ENCODE measurements at places on chromosomes 6 and 20.
A peak's percentile ranks its signal among the peaks of the same experiment; 100 is the strongest.

DNA sequence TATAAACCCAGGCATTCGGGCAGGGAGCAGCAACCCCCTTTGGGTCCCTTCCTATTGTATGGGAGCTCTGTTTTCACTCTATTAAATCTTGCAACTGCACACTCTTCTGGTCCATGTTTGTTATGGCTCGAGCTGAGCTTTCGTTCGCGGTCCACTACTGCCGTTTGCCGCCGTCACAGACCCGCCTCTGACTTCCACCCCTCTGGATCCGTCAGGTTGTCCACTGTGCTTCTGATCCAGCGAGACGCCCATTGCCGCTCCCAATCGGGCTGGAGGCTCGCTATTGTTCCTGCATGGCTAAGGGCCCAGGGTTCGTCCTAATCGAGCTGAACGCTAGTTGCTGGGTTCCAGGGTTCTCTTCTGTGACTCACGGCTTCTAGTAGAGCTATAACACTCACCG lies 111.3 kb downstream of the TMEM170B start:
- no peak for DNase-seq

GRCh38 chr6:145151624-145152023 lies 583.7 kb downstream of the EPM2A start:
- DNase-seq, result no peak

DNA sequence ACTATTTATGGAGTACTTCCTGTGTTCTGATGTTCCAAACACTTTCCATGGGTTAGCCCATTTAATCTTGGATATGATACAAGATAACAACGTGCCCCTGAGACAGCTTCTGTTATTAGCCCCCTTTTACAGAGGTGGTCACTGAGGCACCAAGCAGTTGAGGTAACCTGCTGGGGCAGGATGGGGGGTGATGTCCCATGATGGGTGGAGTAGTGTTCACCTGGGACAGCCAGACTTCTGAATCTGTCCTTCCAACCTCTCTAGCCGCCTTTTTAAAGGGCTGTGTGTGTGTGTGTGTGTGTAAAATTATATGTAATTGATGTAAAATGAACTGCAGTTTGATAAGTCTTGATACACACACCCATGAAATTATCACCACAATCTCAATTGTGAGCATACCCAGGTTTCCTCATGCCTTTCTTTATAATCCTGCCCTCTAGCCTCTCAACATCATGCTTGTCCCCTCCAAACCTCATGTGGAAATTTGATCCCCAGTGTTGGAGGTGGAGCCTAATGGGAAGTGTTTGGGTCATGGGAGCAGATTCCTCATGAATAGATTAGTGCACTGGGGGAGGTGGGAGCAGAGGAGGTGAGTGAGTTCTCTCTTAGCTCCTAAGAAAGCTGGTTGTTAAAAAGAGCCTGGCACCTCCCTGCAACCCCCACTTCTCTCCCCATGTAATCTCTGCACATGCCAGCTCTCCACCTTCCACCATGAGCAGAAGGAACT lies 39.2 kb downstream of the PLAGL2 start:
- no peak for DNase-seq

DNA sequence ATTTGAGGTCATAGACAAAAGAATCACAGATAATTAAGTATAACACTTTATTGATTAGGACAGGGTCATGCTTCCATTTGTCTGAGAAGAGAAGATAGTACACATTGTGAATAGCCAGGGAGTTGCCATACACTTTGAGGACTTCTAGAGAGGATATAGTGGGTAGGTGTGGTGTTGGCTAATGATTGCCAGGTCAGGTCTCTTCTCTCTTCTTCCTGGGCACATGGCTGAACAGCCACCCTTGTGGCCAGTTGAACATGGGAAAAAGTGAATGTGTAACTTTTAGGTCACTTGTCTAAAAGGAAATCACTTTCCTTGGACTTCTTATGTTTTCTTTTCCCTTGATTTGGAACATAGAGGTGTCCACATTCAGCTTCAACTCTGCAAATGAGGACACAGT lies 772.1 kb upstream of the MAP3K7 start:
- no peak for DNase-seq

GRCh38 chr6:87075168-87075567 lies 19.7 kb downstream of the CGA start:
- no peak for DNase-seq

DNA sequence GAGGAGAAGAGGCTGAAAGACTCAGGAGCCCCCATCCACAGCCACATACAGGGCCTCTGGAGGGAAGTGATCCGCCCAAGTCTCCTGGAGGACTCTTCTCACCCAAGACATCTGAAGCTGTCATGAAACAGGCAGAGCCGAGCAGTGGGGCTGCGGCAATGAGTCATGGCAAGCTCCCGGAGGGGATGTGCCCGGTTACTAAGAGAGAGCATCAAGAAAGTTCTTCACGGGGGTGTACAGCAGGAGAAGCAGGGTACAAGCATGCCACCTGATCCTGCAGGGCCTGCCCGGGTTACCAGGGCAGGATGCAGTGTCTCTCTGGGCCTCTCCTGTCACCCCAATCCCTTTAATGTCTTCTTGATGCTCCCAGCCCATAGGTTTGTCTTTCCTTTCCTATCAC lies 21.1 kb downstream of the TRIM26 start:
- no peak for DNase-seq

DNA sequence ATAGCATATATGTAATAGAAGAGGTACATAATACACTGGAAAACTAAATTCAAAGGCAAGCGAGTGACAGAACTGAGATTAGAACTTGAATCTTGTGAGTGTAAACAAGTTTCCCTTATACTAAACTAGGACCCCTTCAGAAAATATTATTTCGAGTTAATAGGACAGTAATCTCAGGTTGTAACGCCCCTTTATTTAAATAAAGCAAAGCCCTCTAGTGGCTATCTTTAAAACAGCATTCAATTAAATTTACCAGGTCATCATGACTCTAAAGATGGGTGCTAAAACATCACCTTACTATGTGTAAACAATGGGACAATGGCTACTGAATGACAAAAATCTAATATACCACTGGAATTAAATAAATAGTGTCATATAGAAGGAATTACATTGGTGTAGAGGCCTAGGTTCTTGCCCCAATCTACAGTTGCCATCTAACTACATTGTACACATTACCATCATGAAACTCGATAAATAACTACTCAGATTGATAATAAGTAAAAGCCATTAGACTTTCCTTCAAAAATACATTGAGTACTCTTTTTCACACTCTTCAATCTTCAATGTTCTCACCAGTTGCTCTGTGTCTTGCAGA lies 255.4 kb upstream of the IRAK1BP1 start:
- DNase-seq, result no peak

DNA sequence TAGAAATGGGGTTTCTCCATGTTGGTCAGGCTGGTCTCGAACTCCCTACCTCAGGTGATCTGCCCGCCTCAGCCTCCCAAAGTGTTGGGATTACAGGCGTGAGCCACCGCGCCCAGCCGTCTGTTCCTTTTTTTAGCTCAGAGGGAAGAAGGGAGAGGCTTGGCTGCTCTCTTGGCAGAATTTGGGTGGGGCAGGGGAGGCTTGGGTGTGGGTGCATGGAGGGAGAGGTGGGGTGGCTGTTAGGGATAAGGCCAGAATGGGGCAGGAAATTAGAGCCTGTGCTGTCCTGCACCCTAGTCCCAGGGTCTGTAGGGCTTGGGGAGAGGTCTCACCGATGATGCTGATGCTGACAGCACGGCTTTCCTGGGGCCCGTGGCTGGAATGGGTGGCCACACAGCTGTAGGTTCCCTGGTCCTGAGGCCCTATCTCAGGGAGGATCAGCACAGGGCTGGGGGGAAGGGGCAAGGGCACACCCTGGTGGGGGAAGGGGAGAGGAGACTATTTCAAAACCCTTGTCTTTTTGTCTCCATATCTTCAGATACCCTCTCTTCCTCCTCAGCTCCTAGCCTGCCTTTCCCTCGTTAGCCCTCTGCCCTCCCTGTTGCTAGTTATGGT lies 2.0 kb downstream of the AGER start:
- DNase-seq, result no peak

GRCh38 chr6:147216915-147217314 lies 12.7 kb downstream of the STXBP5 start:
- DNase-seq, result no peak

DNA sequence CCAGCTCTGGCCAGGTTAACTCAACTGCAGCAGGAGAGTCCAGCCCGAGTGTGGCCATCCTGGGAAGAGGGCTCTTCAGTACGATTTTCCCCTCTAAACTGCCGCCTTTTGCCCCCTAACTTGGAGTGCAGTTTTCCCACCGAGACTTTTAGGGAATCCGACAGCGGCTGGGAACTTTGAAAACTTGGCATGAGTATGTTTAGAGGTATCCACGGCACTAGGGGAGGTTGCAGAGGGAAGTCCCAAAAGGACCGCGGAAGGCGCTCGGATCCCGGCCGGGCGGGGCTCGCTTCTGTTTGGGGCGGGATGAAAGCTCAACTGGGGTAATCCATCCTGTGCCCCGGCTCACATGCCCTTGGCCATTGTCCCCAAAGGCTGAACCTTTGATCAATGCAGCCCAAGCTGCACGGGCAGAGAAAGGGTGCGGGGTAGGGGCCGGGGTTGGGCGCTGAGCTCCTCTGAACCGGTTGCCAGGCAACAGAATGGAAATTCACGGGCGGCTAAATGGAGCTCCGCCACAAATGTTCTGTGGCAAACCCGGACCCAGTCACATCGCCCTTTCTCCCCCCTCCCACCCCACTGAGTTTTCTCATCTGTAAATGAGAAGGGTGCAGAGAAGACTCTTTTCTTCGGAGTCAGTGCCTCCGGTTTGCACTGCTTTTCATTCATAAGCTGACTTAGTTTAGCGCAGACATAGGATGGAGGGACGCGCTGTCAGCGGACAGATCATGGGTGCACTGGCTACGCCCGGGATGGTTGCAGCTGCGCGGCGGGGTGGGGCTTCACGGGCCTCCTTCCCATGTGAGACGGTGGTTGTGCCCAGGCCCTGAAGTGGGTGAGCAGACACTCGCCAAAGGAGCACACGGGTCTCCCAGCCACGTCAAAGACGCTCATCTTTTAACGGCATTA lies 2.3 kb downstream of the BMP6 start:
- DNase-seq, result peak; percentile 28

- no peak for DNase-seq
These were observed 25.2 kb downstream of the MAP7 start for GRCh38 chr6:136524936-136525413.

DNA sequence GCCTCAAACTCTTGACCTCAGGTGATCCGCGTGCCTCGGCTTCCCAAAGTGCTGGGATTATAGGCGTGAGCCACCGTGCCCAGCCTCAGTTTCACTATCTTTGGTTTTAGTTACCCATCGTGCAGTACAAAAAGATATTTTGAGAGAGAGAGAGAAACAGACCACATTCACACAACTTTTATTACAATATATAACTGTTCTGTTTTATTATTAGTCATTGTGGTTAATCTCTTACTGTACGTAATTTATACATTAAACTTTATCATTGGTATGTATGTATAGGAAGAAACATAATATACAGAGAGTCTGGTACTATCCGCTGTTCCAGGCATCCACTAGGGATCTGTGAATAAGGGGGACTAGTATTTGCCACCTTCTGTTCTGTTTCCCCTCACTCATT lies 29.4 kb upstream of the TAF8 start:
- no peak for DNase-seq

DNA sequence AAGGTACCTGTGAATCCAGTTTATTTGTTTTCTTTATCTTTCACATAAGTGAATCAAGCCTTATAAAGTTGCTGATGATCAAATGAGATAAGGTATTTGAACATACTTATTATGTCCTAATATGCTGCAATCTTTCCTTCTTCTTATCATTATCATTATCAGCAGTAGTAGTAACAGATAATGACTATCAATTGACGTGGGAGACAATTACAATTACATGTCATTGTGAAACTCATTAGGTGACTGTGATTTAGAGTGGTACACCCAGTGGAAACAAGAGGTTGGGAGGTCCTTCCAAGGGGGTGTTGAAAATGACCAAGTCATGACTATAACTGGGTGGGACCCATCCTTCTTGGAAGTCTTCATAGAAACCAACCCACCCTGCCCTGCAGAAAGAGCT lies 2.8 kb downstream of the CLIC5 start:
- DNase-seq, result no peak

DNA sequence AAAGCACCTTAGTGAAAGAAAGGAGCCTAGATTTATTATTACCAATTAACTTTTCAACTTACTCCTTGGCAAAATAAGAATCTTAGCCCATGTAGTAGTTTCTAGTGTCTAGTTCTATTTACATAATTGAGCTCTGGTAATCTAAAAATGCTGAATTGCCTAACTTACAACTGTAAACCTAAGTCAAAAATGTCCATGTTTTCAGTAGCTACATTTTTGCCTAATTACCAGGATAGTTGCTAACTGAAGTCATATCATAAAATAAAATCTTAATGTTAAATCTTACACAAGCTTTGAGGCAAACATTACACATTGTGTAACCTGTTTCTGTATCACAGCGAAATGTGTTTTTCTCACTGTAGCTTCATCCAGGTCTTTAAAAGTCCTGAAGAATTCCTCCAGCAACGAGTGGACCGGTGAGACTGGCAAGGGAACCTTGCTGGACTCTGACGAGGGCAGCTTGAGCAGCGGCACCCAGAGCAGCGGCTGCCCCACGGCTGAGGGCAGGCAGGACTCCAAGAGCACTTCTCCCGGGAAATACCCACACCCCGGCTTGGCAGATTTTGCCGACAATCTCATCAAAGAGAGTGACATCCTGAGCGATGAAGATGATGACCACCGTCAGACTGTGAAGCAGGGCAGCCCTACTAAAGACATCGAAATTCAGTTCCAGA lies 7.6 kb upstream of the CLDN20 start:
- no peak for DNase-seq

GRCh38 chr6:40888456-40888990 lies 150.5 kb downstream of the UNC5CL start:
- no peak for DNase-seq

GRCh38 chr6:487956-488355 lies 96.4 kb downstream of the IRF4 start:
- DNase-seq, result no peak

GRCh38 chr6:15946701-15947385 lies 182.0 kb upstream of the MYLIP start:
- no peak for DNase-seq

DNA sequence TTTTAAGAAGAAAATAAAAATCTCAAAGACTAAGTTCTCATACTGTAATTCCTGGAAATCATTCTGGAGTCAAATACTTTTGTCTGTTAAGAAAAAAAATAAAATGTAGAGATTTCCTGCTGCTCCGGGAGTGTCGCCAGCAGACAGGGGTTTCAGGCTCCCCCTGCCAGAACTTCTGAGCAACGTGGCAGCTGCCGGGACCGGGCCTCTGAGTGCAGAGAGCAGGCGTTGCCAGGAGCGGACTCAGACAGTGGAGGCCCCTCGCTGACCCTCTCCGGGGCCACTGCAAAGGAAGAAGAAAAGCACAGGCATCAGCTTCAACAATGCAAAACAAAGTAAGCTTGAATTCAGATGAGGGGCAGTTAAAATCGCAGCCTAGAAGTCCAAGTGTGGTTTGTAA lies 95.5 kb downstream of the THBS2 start:
- DNase-seq, result no peak

All from endothelial cell (in vitro differentiated cells).